ENCODE measurements at places on chromosomes 1 and 21.

DNA sequence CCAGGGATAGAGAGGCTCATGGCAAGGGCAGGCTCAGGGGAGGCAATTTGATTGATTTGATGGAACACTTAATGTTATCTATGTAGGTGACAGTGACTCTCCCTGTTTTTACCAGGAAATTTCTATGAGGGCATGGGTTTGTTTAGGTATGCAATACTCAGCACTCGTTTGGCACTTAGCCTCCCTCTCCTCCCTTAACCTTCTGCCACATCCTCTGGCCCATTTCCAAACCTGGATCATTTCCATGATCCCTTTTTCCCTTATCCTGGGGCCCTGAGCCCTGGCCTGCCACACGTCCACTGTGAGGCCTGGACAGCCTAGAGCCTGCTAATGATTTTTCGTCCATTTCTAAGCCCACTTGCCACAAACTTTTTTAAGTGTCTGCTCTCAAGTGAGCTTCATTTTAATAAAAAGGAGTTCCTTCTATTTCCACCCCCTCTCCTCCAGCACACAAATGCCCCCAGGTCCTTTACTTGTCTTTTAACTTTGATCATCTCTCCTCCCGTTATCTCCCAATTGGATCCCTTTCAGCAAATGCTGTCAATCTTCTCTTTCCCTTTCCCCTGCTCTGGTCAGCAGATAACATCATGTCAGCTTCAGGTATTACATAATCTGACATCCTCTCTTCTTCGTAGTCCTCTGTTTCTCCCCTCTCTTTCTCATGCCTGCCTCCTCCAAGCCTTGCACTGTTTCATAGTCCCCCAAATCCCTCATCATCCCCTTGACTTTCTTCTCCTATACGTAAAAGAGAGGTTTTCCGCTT lies 37.8 kb upstream of the GADD45A start:
- DNase-seq: no peak

DNA sequence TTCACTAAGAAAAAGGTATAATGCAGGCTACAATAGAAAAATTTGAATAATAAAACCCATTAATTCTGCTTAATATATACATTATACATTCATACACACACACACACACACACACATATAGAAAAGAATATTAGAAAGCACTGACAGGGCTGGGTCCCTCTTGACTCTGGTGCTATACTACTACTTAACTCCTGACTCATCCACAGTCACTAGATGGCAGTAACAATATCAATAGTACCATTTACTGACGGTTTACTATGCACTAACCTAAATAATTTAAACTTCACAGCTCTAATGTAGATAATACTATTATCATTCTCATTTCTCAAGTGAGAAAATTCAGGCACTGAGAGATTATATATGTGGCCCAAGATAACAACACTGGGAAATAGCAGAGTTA lies 87.5 kb downstream of the COP1 start:
- no peak for DNase-seq

DNA sequence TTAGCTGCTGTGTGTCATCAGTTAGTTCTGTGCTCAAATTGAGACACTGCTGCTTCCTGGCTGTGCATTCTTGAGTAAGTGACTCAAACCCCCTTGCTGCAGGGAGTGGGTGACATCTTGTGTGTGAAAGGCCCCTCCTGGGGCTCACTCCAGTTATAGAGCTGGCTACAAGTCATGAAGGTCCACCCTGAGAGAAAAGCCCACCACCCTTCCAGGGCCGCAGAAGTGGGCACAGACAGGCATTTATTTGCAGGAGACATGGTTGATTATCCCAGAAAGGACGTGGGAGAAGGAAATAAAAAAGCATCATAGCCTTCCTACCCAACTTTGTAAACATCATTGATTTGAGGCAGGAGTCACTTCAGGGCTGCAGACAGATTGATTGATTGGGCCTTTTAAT lies 550.6 kb downstream of the MATN1 start:
- DNase-seq: no peak

- DNase-seq: no peak
Measured at GRCh38 chr1:88537787-88538186, 146.3 kb upstream of the PKN2 start.

GRCh38 chr1:74513411-74514300 lies 1.2 kb upstream of the LRRC53 start:
- no peak for DNase-seq

- no peak for DNase-seq
Measured at GRCh38 chr1:87089070-87089736, 174.8 kb downstream of the HS2ST1 start.

DNA sequence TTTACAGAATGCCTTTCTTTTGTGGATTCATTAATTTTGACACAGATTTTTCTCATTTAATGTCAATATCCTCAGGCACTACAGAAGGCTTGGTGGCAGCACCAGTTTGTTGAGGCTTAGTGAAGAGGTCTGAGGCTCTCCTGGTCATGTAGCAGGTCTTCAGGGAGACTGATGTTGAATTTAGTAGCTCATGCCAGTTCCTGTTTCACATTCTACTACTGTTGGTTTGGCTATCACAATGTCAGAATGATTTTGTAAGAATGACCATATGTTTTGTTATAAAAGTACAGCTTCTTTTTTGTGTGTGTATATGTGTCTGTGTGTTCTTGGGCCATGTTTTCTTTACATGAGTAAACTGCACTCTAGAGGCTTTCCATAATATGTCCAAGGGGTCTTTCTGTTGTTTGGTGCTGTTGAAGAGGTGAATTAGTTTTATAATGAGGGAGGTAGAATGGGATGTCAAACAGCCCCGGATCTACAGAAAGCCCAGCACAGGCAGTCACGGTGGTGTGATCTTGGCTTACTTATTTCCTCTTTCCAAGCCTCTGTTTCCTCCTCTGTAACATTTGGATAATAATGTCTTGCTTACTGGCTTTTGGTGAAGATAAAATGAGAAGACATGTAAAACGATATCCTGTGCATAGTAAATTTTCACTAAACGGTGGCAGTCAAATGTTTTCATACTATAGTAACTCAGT lies 32.0 kb downstream of the C1orf21 start:
- DNase-seq: no peak

DNA sequence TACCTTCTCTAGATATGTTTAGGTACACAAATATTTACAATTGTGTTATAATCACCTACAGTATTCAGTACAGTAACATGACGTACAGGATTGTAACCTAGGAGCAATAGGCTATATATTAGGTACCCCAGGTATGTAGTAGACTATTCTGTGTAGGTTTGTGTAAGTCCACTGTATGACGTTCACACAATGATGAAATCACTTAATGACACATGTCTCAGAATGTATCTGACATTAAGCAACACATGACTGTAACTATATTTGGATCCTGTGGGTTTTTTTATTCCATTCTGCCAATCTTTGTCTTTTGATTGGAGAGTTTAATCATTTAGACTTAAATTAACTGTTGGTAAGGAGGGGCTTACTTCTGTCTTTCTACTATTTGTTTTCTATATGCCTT lies 52.1 kb downstream of the STYXL2 start:
- DNase-seq: no peak

DNA sequence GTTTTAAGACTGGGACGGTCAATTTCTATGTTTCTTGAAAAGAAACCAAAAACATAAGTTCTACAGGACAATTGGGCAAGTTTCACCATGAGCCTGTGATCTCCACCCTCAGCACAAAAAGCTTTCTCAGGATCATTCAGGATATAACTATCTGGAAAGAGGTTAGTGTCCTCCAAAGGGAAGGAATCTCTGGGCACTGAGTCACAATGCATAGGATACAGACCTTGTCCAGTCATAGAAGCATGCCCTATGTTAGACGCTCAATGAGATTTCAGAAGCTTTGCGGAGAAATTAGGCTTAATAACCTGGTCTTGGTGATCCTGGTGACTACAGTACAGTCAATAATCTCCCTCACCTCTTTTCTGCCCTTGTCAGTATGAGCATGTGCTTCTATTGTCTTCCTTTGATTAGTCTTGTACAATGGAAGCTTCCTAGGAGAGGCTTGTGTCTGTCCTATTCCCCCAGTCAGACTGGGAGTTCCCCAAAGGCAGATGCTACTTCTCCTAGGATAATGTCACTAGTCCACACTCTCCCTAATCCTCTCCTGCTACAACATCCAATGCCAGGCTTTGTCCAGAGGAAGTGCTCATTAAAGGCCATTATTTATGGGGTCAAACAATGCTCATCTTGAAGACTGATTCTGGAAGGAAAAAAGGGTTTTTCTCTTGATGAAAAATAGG lies 97.4 kb downstream of the KCNH1 start:
- no peak for DNase-seq

- DNase-seq: no peak
Measured at GRCh38 chr21:25791319-25791718, 56.5 kb downstream of the GABPA start.

DNA sequence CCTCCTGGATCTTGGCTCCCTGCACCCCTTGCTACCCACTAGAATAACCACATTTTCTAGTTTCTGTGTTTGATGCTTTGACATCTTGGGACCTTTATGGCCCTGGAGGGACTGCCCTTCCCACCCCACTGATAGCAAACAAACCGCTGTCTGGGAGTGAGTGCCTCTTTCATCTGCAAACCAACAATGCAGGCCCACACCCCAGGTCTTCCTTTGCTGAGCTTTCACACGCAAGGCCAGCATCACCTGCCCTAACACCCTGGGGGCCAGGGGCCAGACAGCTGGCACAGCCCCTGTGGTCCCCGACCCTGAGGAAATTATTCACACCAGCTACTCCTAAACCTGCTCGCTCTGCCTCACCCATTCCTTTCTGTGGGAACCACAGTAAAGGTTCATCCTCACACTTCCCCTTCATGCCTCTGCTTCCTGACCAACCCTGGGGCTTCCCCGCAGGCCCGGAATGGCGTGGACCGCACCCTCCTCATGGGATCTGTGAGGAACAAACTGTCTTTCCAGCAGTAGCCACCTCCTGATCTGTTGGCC lies 15.4 kb downstream of the SLC2A7 start:
- no peak for DNase-seq

DNA sequence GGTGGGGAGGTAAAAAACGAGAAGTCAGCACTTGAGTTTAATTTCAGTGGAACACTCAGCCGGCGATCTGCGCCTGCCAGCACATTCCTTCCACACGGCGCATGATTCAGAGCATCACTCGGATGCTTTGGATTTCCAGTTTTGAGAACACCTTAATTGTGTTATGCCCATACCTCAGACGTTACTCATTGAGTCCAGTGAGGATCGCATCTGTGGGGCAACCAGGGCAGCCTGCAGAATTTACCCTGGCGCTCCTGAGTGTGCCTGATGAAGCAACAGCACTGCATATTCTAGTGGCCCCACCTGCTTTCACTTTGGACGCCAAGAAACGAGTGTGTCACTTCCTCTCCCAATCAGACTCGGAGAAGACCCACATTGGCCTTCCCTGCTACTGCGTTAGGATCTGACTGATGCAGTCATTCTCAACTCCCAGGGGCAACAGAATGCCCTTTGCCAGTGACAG lies 19.9 kb downstream of the FAM89A start:
- no peak for DNase-seq

DNA sequence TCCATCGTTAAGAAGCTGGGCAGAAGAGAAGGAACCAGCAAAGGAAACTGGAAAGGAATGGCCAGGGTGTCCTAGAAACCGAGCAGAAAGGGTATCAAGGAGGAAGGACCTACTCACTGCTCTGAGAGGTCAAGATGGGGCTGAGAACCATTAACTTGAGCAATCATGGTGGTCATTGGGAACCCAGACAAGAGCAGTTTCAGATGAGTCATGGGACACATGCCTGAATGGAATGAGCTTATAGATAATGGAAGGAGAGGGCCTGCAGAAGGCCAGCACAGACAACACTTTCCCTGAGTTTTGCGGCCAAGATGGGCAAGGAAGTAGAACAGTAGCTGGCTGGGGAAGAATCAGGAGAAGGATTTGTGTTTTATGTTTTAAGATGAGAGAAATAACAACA lies 383.2 kb downstream of the KIF26B start:
- no peak for DNase-seq

DNA sequence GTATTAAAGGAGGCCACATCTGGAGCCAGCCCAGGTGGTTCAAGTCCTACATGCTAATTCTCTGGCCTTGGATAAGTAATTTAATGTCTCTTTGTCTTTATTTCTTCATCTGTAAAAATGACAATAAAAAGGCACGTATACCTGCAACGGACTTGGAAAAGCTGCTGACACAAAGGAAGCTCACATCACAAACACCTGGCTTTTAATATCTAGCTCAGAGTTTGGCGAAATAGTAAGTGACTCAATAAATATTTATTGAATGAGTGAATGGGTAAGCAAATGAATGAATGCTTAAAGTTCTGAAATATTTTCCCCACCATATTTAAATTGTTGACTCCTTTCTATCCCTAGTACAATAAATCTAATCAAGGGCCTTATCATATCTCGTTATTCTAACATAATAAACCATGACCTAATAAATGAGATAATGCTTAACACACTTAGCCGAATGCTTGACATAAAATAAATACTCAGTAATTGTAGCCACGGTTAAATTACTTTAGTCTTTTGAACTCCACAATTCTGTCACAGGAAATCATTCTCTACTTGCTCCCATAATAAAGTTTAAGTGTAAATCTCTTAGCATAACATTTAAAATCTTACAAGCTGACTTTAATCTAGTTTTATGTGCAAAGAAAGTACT lies 74.7 kb upstream of the PALMD start:
- no peak for DNase-seq

DNA sequence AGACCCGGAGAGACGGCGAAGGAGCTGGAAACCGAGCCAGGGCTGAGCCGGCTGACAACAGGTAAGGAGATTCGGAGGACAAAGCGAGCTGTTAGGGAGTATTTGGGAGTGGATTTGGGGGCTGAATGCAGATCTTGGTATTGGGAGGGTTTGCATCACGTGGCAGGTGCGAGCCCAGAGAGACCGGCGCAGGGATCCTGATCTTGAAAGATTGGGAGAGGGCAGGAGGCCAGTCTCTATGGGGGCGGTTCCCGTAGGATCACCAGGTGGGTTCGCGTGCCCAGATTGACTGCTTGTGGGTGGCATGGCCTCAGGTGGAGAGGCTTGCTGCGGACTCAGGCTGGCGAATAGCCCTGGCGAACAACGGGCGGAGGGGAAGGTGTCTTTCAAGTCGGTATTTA lies 204 bp downstream of the CIART start:
- DNase-seq: no peak

- no peak for DNase-seq
Measured at GRCh38 chr1:10170239-10170574, 40.2 kb upstream of the KIF1B start.

DNA sequence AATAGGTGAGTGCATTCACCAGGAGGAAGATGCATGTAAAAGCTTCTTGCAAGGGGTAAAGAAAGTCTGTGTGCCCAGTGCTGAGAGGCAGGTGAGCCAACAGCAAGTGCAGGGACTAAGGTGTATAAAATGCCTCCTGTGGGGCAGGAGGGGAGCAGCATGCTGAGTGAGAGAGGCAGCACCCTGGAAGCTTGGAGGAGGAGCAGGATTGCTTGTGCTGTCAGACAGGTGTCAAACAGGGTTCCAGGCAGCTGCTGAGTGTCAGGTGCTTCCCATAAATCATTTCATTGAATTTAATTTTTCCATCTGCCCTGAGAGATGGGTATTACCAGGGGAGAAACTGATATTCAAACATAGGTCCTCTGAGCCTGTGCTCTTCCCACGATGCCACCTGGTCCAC lies 13.9 kb downstream of the BSND start:
- DNase-seq: peak; percentile 64

DNA sequence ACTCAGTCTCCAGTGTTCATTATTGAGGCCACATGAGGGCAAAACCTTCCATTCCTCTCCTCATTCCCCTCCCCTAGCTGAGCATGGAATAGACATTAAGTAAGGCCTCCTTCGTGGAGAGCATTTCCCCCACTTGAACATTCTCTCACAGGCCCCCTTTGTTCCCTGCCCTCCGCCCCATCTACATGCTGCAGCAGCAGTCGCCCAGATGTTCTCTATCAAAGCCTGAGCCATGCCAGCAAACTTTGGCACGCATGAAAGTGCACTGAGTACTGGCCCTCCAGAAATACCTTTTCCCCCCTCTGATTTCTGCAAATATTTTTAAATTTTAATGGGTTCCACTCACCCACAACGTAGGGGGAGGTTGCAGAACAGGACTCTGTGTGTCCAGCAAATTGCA lies 20.9 kb upstream of the GORAB start:
- DNase-seq: no peak
